ENCODE measurements at places on chromosomes 2 and 18. TPM values are rescaled to one million over a fixed set of nuclear protein-coding genes. Genes with fewer than 3 reads are reported as not detected.

Gene CHRND
- total RNA-seq, result not detected

Gene COL6A3
- 0.15 TPM for total RNA-seq

Gene HOXD13
- total RNA-seq, result 0.24 TPM

Gene MEP1B
- not detected for total RNA-seq

Gene TFPI
- 59.6 TPM for total RNA-seq

Gene GPR75
- 2.0 TPM for total RNA-seq

Gene TNS1
- total RNA-seq, result 21.4 TPM

Gene OR6B2
- not detected for total RNA-seq

Gene PAIP2B
- total RNA-seq, result 0.36 TPM

Gene TUBA3E
- 0.78 TPM for total RNA-seq

Gene LYPD6
- 0.19 TPM for total RNA-seq

Gene TXNDC2
- 0.16 TPM for total RNA-seq

Gene TMSB10
- 10,969 TPM for total RNA-seq

Gene CXCR1
- total RNA-seq, result not detected

Gene SCG2
- total RNA-seq, result 1.2 TPM

Gene EPB41L3
- total RNA-seq, result 0.52 TPM

Gene ATP6V1B1
- total RNA-seq, result 2.0 TPM

Gene C2orf80
- not detected for total RNA-seq

Gene RAB6C
- not detected for total RNA-seq

Gene CRYGD
- not detected for total RNA-seq

Gene DNER
- total RNA-seq, result 10.0 TPM

Gene RUFY4
- not detected for total RNA-seq

Gene IFT172
- total RNA-seq, result 6.6 TPM

Gene CAPN14
- total RNA-seq, result not detected

Gene FER1L5
- total RNA-seq, result not detected

Gene MYOM1
- 0.09 TPM for total RNA-seq

Gene CCDC121
- 4.6 TPM for total RNA-seq

Gene MOB4
- 25.4 TPM for total RNA-seq

Gene MC5R
- not detected for total RNA-seq

Gene DSG2
- 69.7 TPM for total RNA-seq

Gene LRRC30
- total RNA-seq, result not detected

Gene INO80B
- total RNA-seq, result 51.9 TPM

Gene POU3F3
- total RNA-seq, result 0.06 TPM

Measured in A549 treated with ZK216348 at 1 μM for 4 hours (cell line).